ENCODE measurements at places on chromosomes 4 and X.

GRCh38 chr4:53790286-53790685 is 199.0 kb upstream of the LNX1 start:
- no peak for DNase-seq

GRCh38 chr4:165059386-165059785 is 5.7 kb downstream of the TRIM75 start:
- DNase-seq = no peak

GRCh38 chr4:24965627-24966026 is 52.8 kb upstream of the CCDC149 start:
- DNase-seq = no peak

- no peak for DNase-seq
Observed at GRCh38 chr4:179601671-179602070, 2159.4 kb upstream of the AGA start.

DNA sequence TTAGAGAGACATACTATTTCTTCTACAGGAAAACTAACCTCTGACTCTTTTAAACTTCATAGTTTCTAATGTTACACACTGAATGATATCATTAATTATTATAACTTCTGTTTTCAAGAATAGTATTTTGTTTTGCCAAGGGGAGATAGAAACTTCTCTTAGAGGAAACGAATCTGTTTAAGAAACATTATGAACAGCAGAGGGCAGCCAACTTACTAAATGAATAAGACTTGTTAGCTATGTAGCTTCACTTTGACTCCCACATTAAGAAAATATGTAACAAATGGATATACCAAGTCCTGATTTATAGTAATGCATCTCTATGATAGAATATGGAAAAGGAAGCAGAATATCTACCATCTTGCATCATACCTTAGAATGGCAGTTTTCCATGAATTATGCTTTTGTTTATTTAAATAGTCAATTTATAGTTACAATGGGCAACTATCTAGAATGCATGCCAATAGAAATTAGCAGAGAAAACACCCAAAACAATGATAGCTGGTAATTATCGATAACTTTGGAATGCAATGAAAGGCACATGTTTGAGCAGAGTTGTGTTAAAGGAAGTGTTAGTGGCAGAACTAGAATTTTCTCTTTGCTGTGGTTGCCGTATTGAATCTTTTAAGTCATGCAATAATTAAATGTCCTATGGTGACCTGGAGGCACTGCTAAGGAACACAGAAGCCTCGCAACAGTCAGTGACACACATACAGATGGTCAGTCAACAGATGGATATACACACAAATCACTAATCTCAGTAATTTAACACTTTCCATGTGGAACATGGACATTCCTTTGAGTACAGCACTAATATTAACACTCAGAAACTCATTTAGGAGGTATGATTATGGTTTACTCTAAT is 105.7 kb upstream of the PDLIM3 start:
- DNase-seq = no peak

GRCh38 chr4:138200236-138200590 is 41.9 kb downstream of the SLC7A11 start:
- no peak for DNase-seq

GRCh38 chr4:40629401-40630334 is at the start of gene RBM47:
RBM47 (minus strand) TSS chr4:40629864; CDS start chr4:40438893, 190,971 bp downstream.
- peak; percentile 78 for DNase-seq

- no peak for DNase-seq
Observed at GRCh38 chr4:43224559-43224958, 332.0 kb downstream of the GRXCR1 start.

DNA sequence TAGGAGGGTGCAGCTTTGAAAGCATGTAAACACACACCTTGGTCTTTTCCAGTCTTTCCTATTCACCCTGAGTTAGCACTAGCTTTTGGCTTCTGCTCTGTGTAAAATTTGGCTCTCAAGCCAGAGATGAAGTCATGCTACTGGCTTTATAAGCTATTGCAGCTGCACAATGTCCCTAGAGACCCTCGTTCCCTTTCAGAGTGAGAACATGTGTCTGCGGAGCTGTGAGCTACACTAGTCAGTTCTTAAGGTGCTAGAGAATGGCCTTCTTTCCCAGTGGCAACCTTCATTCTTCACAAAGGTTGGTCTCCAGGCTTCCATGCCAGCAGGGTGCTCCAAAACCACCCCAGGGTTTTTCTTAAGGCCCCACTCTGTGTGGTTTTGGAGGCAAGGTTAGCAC is 199.1 kb downstream of the SPATA18 start:
- DNase-seq = no peak

DNA sequence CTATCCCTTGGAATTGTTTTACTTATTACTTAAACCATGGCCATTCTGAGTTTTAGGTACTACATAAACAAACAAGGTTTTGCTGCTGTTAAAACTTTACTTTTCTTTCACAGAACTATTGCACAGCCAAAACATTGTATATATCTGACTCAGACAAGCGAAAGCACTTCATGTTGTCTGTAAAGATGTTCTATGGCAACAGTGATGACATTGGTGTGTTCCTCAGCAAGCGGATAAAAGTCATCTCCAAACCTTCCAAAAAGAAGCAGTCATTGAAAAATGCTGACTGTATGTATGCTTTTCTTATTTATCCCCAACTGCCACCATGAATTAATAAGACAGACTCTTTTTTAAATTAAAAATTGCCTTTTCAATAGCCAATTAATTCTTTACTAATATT is 69.8 kb downstream of the CCKAR start:
- no peak for DNase-seq

- no peak for DNase-seq
Observed at GRCh38 chr4:54937501-54937900, 187.9 kb downstream of the KDR start.

GRCh38 chr4:111435986-111436744 is 709.1 kb upstream of the FAM241A start:
- no peak for DNase-seq

GRCh38 chr4:10879411-10880110 is 195.0 kb upstream of the CLNK start:
- no peak for DNase-seq

GRCh38 chr4:89008166-89008565 is 48.8 kb downstream of the FAM13A start:
- DNase-seq = no peak

Measured in Calu3 (cell line).